ENCODE measurements at places on chromosomes 7 and 10. TPM values are rescaled to one million over a fixed set of nuclear protein-coding genes. Genes with fewer than 3 reads are reported as not detected.

DNA sequence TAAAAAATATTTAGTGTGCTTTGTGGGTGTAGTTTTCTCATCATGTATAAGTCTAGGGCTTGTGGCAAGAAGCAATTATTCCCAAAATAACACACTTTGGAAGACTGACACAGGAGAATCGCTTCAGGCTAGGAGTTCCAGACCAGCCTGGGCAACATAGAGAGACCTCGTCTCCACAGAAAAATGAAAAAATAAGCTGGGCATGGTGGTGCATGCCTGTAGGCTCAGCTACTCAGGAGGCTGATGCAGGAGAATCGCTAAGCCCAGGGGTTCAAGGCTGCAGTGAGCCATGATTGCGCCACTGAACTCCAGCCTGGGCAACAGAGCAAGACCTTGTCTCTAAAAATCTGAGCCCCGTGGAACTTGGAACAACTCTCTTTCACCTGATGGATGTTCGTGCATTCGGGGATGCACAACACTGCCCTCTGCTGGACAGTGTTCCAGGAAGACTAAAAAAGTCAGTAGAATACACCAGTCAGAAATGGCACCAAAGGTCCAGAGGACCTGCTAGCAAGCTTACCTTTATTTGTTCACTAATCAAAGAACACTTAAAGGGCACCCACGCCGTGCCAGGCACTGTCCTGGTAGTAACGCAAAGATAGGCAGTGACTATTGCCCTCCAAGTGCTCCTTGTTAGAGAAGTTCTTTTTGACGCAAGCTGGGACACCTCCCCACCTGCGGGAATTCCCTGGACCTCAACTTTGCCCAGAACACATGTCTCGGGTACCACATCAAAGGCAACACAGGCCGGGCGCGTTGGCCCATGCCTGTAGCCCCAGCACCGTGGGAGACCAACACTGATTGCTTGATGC is 81.9 kb upstream of the CALN1 start:
- peak; percentile 69 for DNase-seq

DNA sequence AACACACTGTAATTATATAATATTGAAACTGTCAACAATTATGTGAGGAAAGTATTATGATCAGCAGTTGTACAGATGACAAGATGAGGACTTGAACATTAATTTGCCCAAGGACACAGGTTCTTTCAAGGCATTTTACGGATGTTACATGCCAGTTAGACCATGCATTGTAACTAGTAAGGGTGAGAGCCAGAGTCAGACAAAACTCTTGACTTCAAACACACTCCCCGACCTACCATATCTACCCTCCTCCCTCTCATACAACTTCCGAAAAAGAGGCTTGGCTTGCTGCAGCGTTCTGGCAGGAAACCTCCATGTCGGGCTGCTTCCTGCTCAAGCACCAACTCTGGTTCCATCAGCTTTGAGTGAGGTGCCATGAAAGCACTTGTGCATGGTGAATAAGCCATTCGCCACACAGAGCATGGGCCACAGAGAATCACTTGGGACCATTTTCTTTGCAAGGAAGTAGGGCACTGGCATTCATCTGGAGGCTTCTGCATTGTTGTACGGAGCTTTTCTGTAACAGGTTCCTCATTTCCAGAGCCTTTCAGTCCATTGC is 53.2 kb downstream of the FOXI2 start:
- DNase-seq, result no peak

- no peak for DNase-seq
These were observed 7.5 kb downstream of the PIK3AP1 start for GRCh38 chr10:96712662-96713271.

DNA sequence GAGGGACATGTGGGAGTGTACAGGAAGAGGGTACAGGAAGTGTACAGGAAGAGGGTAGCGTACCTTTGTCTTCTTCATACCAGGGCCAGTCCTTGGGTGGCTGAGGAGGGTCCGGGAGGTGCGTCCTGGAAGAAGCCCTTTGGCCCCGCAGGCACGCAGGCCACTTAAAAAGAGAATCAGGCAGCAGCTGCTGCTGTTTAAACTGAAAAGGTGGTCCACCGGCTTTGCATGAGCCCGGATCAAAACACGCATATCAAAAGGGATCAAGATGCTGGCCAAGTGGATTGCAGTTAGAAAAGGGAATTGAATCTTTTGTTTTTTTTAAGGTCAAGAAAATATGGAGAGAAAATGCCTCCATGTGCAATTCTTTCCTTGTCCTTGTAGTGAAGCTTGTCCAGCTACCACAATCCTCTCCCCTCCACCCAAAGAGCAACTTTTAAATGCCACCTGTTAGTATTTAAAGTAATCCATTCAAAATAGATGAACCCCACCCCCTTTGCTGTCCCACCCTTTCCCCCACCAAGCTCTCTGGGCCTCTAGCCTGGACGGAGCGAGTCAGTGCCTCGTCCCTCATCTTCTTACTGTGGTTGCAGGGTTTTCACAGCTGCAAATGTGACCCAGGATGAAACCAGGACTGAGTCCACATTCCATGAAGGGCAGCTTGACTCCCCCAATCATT is 142.8 kb downstream of the GLCCI1 start:
- no peak for DNase-seq

DNA sequence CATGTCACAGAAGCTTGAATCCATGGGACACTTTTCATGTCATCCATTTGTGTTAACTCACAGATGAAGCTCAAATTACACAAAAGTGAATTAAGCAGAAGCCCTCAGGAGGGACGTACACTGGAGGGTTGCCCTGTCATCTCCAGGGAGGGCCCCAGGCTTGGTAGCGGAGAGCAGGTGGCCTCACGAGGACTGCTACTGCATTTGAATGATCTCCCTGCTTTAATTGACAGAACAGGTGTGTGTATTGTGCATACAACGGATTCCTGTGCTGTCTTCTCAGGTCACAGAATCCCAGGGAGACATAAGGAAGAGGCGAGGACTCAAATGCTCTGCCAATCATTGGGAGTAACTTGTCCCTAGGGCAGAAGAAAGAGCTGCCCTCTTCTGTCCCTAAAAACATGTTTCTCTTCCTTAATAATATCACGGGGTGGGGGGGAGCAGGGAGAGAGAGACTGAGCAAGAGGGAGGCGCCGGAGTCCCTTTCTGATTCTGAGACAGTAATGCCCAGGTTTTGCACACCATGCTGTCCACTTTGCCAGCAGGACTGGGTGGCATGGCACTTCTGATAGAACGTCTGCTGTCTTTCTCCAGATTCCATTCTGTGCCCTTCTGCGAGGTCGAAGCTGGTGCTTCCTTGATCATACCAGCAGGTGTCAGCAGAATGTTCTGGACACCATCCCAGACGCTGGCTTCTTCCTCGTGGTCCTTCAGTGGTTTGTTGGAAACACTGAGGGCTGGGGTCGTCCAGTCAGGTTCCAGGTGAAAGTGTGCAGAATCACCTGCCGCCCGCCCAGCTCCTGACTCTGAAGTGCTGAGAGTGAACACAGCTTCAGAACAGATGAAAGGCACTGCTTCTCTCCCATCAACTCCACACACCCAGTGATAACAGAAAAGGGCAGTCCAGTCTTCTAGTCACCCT is 26.2 kb upstream of the RASGEF1A start:
- DNase-seq, result peak; percentile 69

The ZNF804B gene
- total RNA-seq, result under 0.01 TPM

The INSIG1 gene
- 18.7 TPM for total RNA-seq

DNA sequence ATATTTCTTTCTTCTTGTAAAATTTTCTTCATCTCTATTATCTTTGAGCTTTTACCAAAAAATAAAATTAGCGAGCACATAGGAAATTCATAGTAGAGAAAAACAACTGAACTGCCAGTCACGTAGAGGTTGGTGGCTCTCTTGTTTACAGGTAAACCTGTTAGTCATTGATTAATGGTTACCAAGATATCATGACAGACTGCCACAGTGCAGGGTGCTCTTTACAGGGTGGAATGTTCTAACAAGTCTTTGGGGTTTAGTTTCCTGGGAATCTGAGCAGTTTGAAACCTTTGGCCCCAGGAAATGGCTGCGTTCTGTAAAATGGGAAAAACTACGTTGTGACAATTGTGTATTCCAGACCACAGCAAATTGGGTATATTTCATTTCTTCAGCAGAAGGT is 407.3 kb upstream of the ADARB2 start:
- no peak for DNase-seq

- DNase-seq, result no peak
These were observed 26.3 kb upstream of the SH3PXD2A start for GRCh38 chr10:103881416-103882284.

The C10orf105 gene
- 0.09 TPM for total RNA-seq
